ENCODE measurements at places on chromosomes 1 and 21.

DNA sequence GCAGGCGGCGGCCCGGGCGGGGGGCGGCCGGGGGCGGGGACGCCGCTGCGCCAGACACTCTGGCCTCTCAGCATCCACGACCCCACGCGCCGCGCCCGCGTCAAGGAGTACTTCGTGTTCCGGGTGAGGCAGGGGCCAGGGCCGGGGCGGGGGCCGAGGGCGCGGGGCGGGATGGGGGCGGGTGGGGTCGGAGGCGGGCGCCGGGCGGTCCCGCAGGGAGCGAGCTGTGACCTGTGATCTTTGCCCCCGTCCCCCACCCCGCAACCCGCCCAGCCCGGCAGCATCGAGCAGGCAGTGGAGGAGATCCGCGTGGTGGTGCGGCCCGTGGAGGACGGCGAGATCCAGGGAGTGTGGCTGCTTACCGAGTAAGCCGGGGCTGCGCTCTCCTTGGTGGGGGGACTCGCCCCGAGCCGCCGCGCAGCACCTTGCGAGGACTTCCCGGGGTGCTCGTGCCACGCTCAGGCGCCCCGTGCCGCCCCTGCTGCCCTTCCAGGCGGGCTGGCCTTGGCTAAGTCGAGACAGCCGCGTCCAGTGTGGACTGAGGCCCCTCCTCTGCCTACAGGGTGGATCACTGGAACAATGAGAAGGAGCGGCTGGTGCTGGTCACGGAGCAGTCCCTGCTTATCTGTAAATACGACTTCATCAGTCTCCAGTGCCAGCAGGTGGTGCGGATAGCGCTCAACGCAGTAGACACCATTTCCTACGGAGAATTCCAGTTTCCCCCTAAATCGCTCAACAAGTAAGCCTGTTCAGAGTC, 514 bp downstream of the TPRG1L start:
- DNase-seq, result no peak

GRCh38 chr1:238778113-238778512, 608.3 kb upstream of the CHRM3 start:
- no peak for DNase-seq

DNA sequence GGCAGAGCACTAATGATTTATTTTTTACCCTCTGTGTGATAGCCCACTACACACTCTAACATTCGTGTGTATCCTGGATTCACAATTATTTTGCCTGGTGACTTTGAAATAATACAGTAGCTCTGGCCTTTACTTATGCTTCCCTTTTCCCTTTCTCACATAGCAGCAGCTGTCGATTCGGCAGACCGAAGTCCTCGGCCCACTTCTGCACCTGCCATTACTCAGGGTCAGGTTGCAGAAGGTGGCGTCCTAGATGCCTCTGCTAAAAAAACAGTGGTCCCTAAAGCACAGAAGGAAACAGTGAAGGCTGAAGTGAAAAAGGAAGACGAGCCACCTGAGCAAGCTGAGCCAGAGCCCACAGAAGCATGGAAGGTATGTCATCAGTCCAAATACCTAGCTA, 70.8 kb downstream of the TMEM200B start:
- DNase-seq, result no peak

DNA sequence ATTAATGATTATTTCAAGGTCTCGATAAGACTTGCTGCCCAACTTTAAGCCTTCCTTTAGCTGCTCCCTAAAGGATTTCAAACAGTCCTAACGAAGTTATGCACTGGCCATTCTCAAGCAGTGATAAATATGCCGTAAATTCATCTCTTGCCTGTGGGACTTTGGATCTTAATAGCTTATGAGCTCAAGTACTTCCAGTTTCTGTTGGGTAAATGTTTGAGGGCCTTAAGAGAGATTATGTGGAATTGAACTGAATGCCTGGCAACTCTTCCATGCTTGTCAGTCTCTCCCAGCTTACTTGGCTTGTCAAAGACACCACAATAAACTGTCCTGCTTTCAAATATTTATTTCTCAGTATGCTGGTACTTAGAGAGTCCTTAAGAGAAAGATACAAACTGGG, 3.5 kb upstream of the OR10J4 start:
- DNase-seq, result no peak

- DNase-seq, result no peak
Measured at GRCh38 chr1:104295511-104295910, 545.8 kb downstream of the AMY1C start.

- DNase-seq, result no peak
Measured at GRCh38 chr1:235838021-235838420, 28.7 kb downstream of the LYST start.

DNA sequence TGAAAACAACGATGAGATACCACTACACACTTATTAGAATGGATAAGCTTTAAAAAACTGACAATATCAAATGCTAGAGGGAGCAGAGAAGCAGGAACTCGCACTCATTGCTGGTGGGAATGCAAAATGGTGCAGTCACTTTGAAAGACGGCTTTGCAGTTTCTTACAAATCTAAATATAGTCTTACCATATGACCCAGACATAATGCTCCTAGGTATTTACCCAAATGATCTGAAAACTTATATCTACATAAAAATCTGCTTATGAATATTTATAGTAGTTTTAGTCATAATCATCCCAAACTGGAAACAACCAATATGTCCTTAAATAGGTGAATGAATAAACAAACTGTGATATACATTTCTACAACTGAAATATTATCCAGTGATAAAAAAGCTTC, 430.9 kb downstream of the MATN1 start:
- DNase-seq, result no peak

GRCh38 chr1:12475530-12475934, 142.5 kb downstream of the DHRS3 start:
- DNase-seq, result no peak

Data from fibroblast of the conjunctiva (primary cell).